ENCODE measurements at places on chromosomes 5 and 9. TPM values are rescaled to one million over a fixed set of nuclear protein-coding genes. Genes with fewer than 3 reads are reported as not detected.

The C6 gene
- total RNA-seq: 0.41 TPM

The SUSD3 gene
- 3.6 TPM for total RNA-seq

DNA sequence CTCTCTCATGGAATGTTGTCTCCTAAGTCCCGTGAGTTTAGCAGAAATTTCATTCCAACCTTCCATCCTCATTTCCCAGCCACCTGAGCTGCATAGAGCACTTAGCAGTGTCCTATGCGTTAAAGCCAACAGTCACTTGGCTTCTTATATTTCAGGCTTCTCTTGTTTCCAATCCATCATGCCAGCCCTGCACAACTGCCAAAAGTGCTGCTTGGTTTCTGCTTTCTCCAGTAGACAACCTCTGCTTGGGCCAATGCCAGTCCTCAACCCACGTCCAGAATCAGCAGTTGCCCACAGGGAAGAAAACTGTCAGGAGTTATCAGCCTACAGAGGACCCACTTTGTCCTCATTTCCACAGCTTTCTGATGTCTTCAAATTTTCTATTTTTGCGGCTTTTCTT lies 42.5 kb downstream of the KCNIP1 start:
- peak; percentile 30 for DNase-seq

The IZUMO3 gene
- total RNA-seq: not detected

The PCBD2 gene
- total RNA-seq: 10.8 TPM

- no peak for DNase-seq
These were observed 59.4 kb downstream of the GRAMD2B start for GRCh38 chr5:126482591-126482990.

- DNase-seq: peak; percentile 81
These were observed at the start of gene CD14 for GRCh38 chr5:140633021-140633471. TSS of gene CD14 (minus strand) at chr5:140633175. CDS start at chr5:140633071, 104 bp downstream.

The SARDH gene
- total RNA-seq: 0.49 TPM

GRCh38 chr5:74595143-74595925 lies 45.2 kb downstream of the ENC1 start:
- no peak for DNase-seq

The LCN15 gene
- not detected for total RNA-seq

The GZMA gene
- total RNA-seq: not detected

DNA sequence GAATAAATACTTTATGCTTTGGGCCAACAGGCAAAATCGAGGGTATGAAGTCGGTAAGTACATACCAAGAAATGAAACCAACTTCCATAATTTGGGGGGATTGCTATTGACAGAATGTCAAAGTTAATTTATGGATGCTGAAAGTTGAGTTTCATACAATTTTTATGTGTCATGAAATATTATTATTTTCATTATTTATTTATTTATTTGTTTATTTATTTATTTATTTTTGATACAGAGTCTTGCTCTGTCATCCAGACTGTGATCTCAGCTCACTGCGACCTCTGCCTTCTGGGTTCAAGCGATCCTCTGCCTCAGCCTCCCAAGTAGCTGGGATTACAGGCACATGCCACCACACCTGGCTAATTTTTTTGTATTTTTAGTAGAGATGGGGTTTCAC lies 4.5 kb upstream of the GMCL2 start:
- no peak for DNase-seq

GRCh38 chr5:58666598-58667581 lies 84.0 kb downstream of the RAB3C start:
- DNase-seq: no peak

The FAXDC2 gene
- total RNA-seq: 118 TPM

DNA sequence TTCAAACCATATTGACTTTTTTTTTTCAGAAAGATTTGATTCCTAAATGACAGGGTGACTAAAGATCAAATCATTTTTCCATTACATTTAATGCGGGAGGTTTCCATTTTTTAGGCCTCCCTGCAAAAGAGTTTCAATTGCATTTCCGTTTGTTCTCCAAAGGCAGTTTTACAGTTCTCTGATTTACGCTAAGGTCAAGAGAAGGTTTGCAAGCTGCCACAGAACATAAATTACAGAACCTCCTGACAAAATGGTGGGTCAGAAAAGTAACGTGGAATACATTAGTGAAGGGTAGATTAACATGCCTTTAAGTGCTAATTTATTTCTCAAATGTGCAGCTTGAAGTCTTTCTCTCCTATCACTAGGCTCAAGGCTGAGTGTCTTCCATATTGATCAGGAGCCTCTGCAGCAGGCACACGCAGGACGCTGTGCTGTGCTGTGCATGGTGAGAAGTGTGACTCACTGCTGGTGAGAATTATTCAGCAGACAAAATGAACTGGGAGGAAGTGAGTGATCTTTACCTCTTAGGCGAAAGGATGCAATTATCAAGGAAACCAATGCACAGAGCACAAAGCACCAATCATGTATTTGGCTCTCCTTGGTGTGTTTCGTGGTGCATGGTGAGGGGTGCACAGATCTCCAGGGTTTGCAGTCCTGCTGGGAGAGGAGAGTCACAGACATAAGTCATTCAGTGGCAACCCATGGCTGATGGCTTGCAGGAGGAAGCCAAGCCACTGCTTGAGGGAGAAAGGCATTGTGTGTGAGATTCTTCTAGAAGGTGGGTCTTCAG lies 136.3 kb downstream of the TENT4A start:
- DNase-seq: no peak

DNA sequence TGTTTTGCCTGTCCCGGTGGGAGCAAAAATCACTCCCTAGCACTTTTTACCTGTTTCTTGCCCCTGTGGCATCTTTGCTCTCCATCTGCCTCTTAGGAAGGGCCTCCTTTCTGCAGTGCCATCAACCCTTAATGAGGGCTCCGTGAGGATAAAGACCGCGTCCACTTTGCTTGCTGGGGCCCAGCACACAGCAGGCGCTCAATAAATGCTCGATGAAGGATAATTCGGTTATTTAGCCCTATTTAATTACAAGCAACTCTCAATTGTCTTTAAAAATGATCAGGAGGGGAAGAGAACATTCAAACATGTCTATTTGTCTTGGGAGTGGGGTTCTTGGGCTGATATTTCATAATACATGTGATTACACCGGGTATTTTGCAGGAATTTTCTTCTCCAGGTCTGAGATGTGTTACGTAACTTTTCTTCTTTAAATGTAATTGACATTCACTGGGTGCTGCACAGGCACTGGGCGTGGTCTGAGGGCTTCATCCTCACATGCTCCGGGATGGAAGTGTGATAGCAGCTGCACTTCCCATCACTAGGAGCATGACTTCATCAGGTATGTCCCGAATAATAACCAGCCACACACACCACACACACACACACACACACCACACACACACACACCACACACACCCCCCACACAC lies 19.8 kb upstream of the NTNG2 start:
- no peak for DNase-seq
